Foreskin keratinocyte (primary cell): ENCODE measurements at places on chromosomes 5 and 9.

DNA sequence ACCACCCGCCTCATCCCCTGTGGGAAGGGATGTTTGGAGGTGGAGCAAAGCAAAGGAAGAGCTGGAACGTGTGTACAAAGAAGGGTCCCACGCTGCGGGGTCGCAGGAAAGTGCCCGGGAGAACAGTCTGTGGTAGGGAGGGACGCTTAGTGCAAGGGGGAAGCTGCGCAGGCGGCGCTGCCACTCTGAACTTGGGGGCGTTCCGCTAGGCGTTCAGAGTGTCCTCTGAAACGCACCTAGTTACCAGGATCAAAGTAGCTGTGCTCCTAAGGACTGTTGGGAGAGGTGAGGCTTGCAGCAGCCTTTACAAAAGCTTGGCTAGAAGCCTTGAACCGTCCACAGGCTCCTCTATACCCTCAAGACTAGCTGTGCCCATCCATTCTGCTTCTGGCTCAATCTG, 29.3 kb upstream of the PDE8B start:
- no peak for DNase-seq

- no peak for DNase-seq
Observed at GRCh38 chr5:158810615-158811014, 289.1 kb downstream of the EBF1 start.

DNA sequence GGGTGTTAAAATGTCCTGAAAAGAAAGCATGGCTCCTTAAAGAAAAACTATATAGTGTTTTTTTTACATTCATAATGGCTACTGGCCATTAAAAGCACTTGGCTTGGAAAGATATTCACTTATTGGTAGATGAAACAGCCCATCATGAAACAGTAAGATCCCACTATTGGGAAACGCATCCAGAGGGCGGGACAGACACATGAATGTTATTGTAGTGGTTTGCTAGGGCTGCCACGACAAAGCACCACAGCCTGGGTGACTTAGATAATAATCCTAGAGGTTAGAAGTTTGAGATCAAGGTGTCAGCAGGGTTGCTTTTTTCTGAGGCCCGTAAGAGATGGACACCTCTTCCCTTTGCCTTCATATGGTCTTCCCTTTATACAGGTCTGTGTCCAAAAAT, 139.4 kb upstream of the ANKH start:
- DNase-seq = no peak

GRCh38 chr9:34690983-34691935, at the start of gene CCL19:
Gene CCL19, minus strand, starts transcription at chr9:34691276. Its CDS starts 137 bp downstream, at chr9:34691139.
- DNase-seq = no peak

GRCh38 chr9:93567271-93567959, 9.0 kb upstream of the PHF2 start:
- no peak for DNase-seq

- no peak for DNase-seq
Observed at GRCh38 chr9:134515026-134515821, 126.4 kb upstream of the COL5A1 start.

DNA sequence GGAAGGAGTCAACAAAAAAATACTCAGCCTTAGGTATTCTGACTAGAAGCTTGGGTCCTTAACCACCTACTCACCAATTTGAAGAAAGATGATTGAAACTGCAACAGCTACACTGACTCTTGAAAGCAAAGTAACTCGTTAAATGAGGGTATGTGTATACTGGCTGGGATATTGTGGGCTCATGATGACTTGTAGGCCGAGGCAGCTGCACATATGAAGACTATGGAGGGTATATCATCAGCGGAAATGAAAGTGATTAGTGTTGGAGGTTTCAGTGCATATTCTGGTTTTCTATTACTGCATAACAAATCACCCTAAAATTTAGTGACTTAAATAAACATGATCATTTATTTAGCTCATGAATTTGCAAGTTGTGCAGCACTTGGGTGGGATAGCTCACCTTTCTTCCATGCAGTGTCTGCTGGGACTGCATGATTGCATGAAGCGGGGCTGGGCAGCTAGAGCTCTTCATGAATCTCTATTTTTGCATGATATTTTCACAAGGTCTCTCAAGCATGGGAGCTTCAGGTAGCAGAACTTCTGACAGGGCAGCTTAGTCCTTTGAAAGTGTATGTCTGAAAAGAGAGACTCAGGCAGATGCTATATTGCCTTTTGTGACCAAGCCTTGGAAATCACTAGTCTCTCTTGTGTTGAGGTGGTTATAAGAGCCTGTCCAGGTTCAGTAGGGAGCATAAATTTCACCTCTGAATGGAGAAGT, 96.1 kb upstream of the CDKN2B start:
- DNase-seq = no peak

DNA sequence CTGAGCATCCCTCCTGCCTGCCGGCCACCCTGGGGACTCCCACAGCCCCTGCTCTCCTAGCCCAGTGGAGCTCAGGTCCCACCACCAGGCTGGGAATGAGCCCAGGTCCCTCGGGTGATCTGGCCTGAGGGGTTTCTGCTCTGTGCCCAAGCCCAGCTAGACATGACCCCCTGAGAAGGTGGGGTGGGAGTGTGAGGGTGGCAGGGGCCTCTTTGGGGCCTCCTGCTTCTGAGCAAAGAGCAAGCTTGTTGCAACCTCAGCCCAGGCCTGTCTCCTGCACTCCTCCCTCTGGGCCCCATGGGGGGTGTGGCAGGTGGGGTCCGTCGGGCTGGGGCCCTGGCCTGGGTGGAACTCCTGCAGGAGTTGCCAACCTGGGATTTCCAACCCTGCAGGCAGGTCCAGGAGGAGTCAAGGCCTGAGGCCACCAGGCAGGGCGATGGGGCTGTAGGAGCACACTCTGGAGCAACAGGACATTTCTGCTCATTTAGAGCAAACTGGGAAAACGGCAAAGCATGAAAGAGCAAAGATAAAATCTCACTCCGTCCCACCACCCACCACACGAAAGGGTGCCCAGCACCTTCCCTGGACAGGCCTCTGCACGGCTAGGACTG, 11.4 kb upstream of the NRARP start:
- DNase-seq = no peak

DNA sequence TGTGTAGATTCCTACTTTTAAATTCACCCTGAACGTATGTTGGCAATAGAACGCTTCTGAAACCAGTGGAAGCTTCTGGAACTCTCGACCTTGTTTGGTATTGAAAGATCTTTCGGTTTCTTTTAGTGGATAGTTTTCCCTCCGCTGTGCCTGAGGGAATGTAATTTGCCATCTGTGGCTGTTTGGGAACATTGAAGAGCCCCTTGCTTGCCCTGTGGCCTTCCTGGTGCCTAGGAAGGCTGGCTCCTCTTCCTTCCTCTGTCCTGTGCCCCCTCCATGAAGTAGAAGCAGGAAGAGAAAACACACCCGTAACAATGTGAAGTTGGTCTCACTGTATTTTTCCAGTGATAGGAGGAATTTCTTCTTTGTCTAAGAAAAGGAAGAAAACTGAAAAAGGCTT, 274.3 kb downstream of the AOPEP start:
- no peak for DNase-seq

DNA sequence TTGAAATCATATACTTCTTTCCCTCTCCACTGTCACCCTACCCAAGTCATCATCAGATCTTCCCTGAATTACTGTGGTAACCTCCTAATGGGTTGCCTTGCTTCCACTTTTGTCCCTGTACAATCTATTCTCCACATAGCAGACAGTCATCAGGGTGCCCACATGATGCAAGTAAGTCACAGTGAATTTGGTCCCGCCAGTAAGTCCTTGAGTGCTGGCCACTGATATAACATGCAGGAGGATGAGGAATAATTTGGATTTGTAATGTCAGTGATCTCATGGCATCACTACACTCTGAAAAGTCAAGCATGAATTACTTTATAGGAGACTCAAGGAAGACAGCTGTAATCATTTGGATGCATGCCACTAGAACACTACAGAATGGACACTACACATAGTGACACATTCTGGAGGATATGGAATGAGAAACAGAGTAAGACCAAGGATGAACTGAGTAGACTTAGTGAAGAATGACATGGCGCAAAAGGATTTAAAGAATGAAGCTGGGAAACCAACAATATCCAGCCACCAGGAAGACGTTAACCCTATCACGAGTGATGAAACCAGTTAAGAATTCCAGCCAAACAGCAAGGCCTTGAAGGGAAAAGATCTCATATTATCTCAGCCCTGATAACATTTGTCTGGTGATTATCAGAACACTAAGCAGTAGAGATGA, 28.6 kb downstream of the MARCHF3 start:
- peak; percentile 6 for DNase-seq
